HTR-8/SVneo (cell line): ENCODE measurements at places on chromosomes 6 and 20.

- DNase-seq: peak; percentile 83
These were observed 27.1 kb downstream of the RAB44 start for GRCh38 chr6:36724514-36725390.

DNA sequence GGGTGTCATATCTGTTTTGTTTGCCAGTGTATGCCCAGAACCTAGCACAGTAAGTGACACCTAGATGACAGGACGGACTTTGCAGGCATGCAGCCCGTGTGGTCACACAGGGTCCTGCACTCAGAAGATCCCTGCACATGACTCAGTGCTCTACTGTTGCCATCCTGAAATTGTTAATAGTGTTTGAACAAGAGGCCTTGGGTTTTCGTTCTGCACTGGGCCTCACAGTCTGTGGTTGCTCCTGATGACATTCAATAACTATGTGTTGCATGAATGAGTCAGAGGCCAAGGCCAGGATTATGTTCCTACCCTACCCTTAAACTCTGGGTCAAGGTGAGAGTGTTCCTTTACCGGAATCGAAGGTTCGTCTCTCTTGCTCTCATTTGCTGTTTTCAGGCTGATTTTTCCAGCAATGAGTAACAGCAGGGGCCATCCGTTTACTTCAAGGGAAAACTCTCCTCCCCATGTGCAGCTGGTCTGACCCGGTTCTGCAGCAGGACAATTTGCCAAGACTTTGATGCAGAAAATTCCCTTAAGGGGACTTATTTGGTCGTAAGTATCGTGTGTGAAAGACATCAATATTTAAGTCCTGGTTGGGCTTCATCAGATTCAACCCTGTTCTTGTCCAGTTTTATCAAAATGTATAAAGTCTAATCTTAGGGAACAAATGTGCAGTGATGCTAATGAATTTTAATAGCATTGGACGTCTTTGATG, 13.0 kb upstream of the PFDN4 start:
- DNase-seq: no peak

DNA sequence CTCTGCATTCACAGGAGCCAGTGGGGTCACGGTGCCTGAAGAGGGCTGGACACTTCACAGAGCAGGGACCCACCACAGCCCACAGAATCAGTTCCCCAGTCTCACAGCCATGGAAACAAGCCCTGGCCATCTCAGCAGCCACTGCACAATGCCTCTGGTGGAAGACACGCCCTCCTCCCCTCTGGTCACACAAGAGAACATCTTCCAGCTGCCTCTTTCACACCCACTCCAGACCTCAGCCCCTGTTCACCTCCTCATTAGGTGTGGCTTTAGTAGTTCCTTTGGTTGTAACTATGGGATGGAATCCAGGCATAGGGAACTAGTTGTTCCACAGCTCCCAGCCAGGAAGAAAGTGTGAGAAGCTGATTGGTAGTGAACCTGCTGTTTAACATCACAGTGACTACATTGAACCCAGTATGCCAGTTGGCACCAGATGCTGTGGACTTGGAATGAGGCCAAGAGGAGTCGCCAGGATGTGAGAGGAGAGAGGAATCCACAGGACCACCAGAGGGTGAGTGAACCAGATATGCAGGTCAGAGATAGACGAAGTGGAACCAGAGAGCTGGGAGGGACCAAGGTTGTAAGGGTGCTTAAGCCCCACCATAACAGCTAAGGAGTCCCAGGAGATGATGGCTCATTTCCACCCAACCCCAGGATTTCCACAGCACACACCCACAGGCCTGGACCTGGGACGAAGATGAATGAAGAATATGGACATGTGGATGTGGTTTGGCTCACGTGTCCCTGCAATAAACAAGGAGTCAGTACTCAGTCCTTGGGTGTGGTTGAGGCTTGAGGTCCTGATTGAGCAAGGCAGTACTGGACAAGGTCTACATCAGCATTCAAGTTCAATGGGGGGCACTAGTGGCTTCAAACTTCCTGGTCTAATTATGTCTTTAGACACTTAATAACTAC, 8.8 kb upstream of the BTN3A3 start:
- no peak for DNase-seq

DNA sequence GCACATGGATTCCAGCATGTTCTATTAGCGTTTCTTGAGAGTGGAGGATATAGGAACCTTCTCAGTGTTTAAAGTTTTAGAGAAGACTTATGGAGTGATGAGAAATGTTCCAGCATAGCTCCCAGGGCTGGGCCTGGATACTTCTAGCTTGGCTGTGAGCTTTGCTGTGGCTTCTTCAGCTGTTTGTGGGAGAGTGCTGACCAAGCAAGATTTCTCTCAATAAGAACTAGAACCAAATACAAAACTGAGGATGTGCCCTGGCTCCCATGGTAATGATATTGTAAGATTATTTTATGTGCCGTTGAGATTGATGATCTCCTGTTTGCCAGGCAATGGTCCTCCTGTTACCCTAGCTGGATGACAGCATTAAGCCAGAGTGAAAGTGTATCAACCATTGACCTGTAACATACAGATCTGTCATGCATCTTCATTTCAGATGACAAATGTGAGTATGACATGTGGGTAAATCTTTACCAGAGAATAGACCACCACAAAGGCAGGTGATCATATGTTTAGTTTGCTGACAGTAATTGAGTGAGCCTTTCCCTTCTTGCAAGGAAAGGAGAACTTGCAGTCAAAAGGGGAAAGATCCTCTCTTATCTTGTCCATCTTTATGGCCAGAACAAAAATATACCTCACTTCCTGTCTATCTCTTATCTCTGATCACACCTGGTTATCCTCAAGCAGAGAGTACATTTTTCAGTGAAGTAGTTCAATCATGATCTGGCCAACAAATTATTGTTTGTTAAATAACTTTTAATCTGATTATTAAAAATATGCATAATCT, 180.1 kb downstream of the SLC24A3 start:
- DNase-seq: no peak

DNA sequence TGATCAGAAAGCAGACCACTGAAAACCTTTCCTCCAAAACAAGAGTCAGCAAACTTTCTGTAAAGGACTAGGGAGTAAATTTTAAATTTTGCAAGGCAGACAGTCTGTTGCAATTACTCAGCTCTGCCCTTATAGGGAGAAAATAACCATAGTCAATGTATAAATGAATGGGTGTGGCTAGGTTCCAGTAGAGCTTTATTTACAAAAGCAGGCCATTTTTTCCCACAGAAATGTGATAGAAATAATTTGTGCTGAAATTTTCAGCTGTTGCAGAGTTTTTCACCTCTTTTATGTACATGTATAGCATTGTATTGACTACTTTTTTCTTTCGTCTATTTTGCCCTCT, 7.7 kb downstream of the AMD1 start:
- DNase-seq: no peak

DNA sequence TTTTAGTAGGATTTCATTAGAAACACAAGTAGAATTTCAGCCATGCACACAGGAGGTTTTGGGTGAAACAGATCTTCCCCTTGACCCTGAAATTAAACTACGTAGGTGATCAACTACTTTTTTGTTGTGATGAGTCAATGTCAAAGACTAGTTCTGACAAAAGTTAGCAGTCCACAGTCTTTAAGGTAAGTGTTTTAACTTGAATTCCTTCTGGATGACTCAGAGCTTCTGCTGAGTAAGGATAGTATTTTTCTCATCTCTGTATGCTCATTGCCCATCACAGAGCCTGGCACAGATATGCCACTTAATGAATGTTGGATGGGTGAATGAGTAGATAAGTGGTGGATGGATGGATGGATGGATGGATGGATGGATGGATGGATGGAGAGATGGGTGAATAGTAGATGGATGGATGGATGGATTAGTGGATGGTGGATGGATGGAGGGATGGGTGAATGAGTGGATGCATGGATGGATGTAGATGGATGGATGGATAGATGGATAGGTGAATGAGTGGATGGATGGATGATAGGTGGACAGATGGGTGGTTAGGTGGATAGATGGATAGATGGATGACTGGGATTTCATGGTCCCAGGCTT, 165.3 kb downstream of the ZMYND8 start:
- peak; percentile 64 for DNase-seq

- no peak for DNase-seq
These were observed 144.4 kb upstream of the PDE10A start for GRCh38 chr6:165807249-165807960.

DNA sequence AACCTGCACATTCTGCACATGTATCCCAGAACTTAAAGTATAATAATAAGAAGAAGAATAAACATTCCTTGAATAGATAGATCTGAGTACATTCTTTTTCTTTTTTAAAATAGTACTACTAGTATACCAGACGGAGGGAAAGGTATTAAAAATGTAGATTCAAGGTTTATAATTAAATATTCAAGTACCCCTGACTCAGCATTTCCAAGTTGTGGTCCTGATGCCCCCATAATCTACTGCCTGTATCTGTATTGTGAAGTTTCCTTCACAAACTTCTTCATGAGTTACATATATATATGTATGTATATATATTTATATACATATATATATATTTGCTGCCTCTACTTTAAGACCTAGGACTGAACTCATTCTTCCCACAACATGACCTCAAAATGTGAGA, 14.0 kb downstream of the FRK start:
- no peak for DNase-seq
